ENCODE measurements at places on chromosomes 5 and 9.

DNA sequence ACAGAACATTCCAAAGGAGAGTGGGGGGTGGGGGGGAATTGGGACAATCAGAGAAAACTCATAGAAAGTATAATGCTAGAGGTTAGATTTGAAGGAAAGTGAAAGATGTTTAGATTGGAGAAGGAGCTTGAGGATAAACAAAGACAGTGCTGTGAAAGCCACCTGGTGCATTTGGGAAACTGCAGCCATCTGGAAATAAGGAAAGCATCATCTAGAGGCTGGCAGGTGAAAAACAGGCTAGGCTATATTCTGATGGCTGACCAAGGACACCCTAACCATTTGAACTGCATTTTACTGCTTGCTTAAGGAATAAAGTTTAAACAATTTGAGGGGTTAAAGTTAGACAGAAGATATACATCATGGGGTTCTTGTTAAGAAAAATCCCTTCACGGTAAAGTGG lies 296.4 kb downstream of the CETN3 start:
- DNase-seq = no peak

DNA sequence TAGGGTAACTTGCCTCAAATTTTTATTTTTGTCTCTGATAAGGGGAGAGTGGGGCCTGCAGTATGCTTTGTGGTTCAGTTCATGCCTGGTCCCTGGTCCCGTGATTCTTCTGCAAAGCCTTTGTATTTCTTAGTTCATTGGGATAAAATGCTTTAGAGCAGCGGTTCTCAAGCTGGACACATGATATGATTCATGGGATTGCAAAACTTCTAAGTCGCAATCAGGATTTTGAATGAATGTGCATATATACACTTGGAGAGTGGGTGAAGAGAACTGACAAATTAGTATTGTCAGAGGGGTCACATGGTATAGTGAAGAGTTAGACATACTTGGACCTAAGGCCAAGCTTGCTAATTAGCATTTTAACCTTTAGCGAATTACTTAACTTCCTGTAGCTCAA lies 265.4 kb upstream of the KLF9 start:
- DNase-seq = no peak

DNA sequence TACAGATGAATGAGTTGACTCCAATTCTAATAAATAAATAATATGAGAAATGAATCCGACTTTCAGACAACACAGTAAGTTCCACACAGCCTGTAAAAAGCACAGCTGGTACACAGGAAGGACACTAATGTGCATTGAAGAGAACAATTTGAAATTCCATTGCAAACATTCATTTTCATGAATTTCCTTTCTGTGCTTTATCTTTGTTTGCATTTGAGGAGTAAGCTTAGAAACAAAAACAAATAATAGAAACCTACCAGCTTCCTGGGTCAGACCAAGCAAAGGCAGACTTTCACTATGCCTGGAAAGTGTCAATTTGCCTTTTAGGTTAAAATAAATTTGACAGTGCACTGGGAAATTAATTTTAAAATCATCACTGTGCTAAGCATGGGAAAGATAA lies 143.8 kb upstream of the VLDLR start:
- no peak for DNase-seq

GRCh38 chr9:114962809-114963208 lies 32.4 kb upstream of the TNFSF8 start:
- DNase-seq = no peak

DNA sequence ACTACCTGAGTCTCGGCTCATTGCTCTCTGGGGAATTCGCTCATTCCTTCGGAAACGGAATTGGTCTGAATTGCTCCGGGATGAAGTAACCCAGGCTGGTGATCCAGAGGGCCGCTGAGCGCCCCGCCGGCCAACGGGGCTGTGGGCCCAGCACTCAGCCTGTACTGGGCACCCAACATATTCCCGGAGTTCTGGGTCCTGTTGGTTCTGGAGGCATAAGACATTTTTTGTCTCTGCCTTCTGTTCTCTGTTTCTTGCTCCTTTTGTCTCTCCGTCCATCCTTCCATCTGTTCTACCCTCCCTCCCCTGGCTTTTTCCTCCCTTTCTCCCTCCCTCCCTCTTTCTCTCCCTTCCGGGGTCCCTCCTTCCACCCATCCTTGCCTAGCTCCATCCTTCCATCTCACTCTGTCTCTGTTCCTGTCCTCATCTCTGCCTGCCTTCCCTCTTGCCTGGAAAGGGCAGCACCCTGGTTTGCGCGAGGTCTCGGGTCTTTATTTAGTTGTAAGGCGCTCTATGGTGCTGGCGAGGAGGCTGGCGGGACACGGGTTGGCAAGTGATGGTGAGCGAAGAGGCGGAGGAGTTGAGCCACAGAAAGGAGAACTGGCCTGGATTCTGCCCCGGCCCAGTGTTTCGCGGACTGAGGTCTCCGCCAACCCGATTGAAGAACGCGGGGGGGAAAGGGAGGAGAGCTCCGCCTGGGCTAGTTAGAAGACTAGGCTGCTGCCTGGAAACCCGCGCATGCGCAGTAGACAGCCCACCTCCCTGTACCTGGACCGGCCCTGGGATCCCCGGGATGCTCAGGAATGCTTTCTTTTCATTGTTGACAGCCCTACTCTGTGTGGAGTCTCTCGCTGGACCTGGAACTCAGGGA lies 1468.0 kb downstream of the FOXD4L5 start:
- peak; percentile 33 for DNase-seq

- DNase-seq = no peak
These were observed 25.0 kb upstream of the C5orf47 start for GRCh38 chr5:173963867-173964441.

DNA sequence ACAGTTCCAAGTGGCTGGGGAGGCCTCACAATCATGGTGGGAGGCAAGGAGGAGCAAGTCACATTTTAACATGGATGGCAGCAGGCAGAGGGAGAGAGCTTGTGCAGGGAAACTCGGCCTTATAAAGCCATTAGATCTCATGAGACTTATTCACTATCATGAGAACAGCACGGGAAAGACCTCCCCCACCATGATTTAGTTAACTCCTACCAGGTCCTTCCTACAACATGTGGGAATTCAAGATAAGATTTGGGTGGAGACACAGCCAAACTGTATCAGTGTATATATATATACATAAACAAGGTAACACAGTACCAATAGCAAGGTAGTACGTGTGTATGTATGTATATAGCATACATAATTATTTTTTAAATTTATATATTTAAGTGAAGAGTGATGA lies 50.9 kb downstream of the NFX1 start:
- DNase-seq = no peak

GRCh38 chr9:78543353-78543752 lies 246.4 kb downstream of the PSAT1 start:
- no peak for DNase-seq

DNA sequence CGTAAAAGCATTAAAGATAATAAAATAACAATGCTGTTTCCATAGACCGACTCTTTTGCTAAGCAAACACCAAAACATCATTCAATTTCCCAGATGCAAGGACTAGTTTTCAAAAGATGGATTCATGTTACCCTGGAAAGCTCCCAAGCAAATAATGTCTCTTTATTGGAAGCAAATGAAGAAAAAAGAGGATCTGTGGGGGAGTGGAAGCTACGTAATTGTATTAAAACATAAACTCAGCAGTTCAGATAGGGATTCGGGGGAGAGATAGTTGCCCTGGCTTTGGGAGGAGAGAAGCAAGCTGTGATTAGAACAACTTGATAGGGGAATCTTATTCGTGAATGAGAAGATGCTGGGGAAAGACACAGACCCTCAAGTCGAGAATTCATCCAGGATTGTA lies 491.0 kb upstream of the CLINT1 start:
- DNase-seq = no peak

- peak; percentile 50 for DNase-seq
These were observed 44.3 kb upstream of the SARDH start for GRCh38 chr9:133782157-133783130.

GRCh38 chr9:110343551-110343950 lies 5.9 kb upstream of the TXNDC8 start:
- DNase-seq = no peak

DNA sequence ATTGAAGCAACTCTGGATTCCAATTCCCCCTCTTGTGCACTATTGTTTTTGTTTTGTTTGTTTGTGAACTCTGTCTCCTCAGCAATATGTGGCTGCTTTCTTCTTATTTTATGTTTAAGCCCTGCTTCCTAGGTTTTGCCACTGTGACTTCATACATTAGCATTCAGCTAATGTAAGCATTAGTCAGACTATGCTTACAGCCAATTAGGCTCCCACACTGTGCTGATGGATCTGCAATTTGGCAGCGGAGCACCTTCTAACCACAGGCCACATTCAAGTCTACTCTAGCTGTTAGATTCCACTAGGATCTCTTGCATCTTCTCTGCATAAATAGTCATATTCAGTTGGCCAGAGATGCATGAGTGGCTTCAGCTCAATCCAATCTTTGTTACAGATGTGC lies 9.6 kb upstream of the BICD2 start:
- DNase-seq = no peak

DNA sequence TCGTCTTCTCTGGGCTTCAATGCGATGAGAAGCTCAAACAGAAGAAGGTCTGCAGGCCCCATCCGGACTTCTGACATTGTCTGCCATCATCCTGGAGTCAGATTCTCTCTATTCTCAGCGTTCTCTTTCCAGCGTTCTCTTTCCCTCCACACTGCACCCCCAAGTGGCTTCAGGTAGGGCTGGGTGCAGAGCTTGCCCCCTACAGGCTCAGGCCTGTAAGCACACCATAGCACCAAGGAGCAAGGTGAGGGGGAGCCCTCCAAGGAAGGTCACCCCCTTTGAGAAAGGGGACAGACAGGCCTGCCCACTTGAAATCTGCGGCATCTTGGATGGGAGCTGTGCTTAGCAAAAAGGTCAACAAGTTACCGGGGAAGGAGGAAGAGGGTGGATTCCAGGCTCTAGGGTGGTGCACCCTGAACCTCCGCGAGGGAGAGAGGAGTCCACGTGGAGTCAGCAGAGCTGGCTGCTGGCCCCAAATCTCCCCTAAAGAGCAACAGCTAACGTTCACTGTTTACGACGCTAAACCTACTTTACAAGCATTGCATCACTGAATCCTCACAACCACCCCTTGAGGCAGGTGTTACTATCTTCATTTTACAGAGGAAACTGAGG lies 27.5 kb downstream of the GPX3 start:
- no peak for DNase-seq

- no peak for DNase-seq
These were observed 187.7 kb downstream of the ZSWIM6 start for GRCh38 chr5:61519728-61520277.

DNA sequence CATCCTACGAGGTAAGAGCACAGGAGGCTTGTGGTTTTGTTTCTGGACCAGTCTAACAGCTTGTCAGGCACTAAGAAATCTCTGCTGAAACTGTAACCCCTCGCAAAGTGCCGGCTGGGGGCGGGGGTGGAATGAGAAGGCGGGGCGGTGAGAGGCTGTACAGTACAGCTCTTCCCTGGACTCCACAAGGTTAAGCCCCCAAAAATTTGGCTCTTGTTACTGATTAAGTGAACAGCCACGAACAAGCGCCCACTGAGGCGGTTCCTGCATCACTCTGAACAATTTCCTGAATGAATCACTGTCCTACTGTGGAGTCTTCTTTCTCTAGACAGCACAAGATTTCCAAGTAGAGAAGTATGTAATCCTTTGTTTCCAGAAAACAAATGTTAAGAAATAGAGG lies 6.8 kb downstream of the FBP2 start:
- DNase-seq = no peak

DNA sequence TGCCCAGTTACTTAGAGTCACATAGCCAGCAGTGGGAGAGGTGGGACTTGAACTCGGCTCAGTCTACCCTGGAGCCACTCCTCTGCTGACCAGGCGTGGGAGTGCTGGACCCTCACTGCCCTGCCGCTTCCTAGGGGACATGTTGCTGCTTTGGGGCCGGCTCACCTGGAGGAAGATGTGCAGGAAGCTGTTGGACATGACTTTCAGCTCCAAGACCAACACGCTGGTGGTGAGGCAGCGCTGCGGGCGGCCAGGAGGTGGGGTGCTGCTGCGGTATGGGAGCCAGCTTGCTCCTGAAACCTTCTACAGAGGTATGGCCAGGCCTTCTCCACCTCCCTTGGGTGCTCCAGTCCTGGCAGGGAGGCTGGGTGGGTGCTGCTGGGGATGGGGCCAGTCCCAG lies 3.4 kb upstream of the CACFD1 start:
- DNase-seq = no peak

GRCh38 chr9:105047742-105048041 lies 119.7 kb upstream of the ABCA1 start:
- no peak for DNase-seq

DNA sequence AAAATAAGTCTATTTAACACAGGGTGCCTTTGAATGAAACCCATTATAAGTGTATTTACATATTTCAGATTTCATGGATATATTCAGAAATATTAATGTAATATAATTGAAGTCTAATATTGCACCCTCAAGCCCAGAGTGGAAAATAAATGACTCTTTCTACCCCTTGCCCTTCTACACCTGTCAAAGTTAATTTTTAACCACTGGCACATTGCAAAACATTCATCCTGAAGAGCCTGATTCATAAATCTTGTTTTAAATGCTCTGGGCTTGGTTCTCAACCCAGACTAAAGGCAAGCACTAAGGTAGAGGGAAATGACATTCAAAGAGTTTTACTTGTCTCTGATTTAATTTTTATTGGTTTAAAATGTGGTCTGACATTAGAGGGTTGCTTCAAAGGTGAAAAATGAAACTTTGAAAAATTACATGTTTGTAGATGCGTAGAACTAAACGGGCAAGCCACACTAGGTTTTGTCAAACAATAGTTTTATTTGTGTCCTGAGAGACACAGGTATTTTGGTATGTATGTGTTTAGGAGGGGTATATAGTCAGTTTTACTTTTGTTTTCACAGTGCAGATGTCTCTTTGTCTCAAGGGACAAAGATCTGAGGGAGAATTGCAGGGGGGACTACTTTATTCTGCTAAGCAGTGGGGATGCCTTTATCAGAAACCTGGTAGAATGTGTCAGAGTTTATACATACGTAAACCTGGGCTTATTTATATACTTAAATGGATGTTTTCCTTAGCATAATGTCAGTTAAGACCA lies 69.7 kb downstream of the PIK3R1 start:
- no peak for DNase-seq

GRCh38 chr9:10678790-10679189 lies 66.0 kb upstream of the PTPRD start:
- DNase-seq = no peak

DNA sequence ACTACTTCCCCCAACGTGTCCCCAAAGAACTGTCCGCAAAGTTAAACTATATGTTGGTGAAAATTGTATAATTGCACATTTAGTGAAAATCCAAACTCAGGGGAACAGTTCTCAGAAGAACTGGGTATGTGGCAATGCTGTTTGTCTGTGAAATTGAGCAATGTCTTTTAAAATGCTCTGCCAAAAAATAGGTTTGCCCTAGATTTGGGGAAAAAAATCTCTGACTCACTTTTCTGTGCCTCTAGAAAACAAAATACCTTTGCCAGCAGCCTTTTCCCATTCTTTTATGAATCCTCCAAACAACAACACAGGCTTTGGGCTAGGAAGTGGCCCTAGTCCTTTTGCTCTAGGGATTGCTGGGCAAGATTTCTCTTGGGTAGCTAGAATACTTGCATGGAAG lies 37.4 kb upstream of the ZNF608 start:
- DNase-seq = no peak

GRCh38 chr5:4523038-4523437 lies 617.1 kb upstream of the ADAMTS16 start:
- DNase-seq = no peak

GRCh38 chr9:136544964-136545691 lies 720 bp downstream of the NOTCH1 start:
- DNase-seq = peak; percentile 33

All from T follicular helper cell (primary cell).